Hematopoietic multipotent progenitor cell (in vitro differentiated cells): ENCODE measurements at places on chromosomes 2 and 18. TPM values are rescaled to one million over a fixed set of nuclear protein-coding genes. Genes with fewer than 3 reads are reported as not detected.

The TGFA gene
- total RNA-seq, result 0.27 TPM

The CRYGB gene
- total RNA-seq, result not detected

The RAB6D gene
- total RNA-seq, result not detected

The TWIST2 gene
- not detected for total RNA-seq

The TCF23 gene
- not detected for total RNA-seq

The SKOR2 gene
- total RNA-seq, result not detected

The POU3F3 gene
- not detected for total RNA-seq

The TLX2 gene
- 0.27 TPM for total RNA-seq

The BCL2 gene
- 11.8 TPM for total RNA-seq

The GAL3ST2 gene
- 3.8 TPM for total RNA-seq

The ALK gene
- under 0.01 TPM for total RNA-seq

The AP1S3 gene
- total RNA-seq, result 0.81 TPM

The RRM2 gene
- 7.0 TPM for total RNA-seq

The SPTBN1 gene
- 206 TPM for total RNA-seq

The RAMP1 gene
- 1.6 TPM for total RNA-seq

The NOP58 gene
- 56.3 TPM for total RNA-seq

The CWC22 gene
- total RNA-seq, result 4.8 TPM

The OSR1 gene
- total RNA-seq, result under 0.01 TPM

The ASB18 gene
- under 0.01 TPM for total RNA-seq

The TYMS gene
- total RNA-seq, result 22.6 TPM

The GPR39 gene
- under 0.01 TPM for total RNA-seq

The SERPINB2 gene
- 0.27 TPM for total RNA-seq

The PRKCE gene
- 11.8 TPM for total RNA-seq

The FLACC1 gene
- total RNA-seq, result 0.27 TPM

The SP9 gene
- total RNA-seq, result not detected

The ST8SIA5 gene
- total RNA-seq, result under 0.01 TPM

The TRIM54 gene
- total RNA-seq, result under 0.01 TPM

The POTEJ gene
- total RNA-seq, result under 0.01 TPM

The POTEC gene
- not detected for total RNA-seq

The CELF4 gene
- total RNA-seq, result not detected

The MATN3 gene
- not detected for total RNA-seq

The SCYGR4 gene
- not detected for total RNA-seq

The SLC30A3 gene
- under 0.01 TPM for total RNA-seq

The ADCYAP1 gene
- 0.27 TPM for total RNA-seq

The ALPI gene
- not detected for total RNA-seq

The LAMA1 gene
- total RNA-seq, result under 0.01 TPM

The C1D gene
- 4.8 TPM for total RNA-seq

The MTERF4 gene
- total RNA-seq, result 32.0 TPM

The CHST9 gene
- not detected for total RNA-seq

The B4GALT6 gene
- total RNA-seq, result 12.1 TPM

The LYG2 gene
- not detected for total RNA-seq

The NT5C1B gene
- not detected for total RNA-seq

The ELOA2 gene
- total RNA-seq, result not detected

The CCDC195 gene
- total RNA-seq, result not detected

The CAPN13 gene
- under 0.01 TPM for total RNA-seq

The CCDC150 gene
- total RNA-seq, result 0.81 TPM

The B3GNT7 gene
- total RNA-seq, result 2.7 TPM

The C2orf15 gene
- 1.6 TPM for total RNA-seq
